ENCODE measurements at places on chromosomes 5 and 9.

GRCh38 chr9:125233678-125234077 lies 7.5 kb downstream of the HSPA5 start:
- no peak for DNase-seq

DNA sequence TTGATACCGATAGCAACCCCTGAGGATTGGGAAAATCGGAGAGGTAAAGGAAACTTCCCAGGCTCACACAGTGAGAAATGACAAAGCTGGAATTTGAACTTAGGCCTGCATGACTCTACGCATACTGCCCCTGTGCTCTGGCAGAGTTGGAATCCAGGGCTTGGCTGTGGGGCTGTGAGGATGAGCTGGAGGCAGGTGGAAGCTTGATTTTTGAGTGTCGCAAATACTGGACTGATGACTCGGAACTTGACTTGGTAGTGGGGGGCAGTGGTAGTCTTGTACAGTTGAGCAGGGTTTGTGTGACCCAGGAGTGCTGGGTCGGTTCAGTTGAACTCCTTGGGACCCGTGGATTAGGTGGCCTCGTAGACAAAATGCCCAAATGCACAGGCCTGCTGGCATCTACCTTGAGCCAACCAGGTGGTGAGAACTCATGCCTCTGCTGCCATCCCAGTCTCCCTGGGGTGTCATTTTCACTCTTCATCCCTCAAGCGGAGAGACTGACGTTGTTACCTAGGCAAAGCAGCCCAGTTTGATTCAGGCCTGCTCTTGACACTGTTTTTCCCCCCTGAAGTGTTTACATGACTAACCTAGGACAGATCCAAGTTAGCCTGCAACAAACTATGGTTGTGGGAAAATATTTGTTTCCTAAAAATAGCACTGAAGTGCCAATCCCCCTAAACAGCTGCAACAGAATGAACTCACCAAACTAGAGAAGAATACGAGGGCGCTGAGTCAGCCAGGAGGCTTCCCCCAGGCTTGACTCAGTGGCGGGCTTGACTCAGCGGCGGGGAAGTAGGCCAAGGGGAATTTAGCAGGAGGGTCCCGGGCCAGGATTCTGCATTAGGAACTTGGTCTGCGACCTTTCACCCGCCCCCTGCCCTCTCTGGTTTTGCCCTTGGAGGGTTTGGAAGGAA lies 45.7 kb upstream of the ORM1 start:
- no peak for DNase-seq

- DNase-seq, result no peak
These were observed 157.8 kb downstream of the KCTD16 start for GRCh38 chr5:144328494-144328893.

- no peak for DNase-seq
These were observed 4.3 kb downstream of the FYB1 start for GRCh38 chr5:39214912-39215709.

DNA sequence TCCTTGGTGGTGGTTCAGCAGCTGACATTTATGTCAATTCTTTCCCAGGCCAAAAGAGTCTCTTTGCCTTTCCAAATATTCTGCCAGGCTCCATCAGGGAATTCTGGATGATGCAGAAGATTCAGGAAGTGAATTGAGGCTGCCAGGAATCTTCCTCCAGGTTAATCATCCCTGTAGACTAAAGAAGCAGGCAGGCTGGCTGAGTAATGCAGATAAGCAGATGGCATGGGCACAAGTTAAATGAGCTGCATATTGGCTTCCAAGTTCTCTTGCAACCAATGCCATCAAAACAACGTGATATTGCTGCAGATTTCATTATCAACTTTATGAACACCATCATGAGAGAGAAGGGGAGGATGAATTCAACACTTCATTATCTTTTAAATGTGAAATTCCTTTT lies 324.5 kb downstream of the KCNN2 start:
- no peak for DNase-seq

GRCh38 chr5:179900206-179900605 lies 7.5 kb downstream of the TBC1D9B start:
- no peak for DNase-seq

DNA sequence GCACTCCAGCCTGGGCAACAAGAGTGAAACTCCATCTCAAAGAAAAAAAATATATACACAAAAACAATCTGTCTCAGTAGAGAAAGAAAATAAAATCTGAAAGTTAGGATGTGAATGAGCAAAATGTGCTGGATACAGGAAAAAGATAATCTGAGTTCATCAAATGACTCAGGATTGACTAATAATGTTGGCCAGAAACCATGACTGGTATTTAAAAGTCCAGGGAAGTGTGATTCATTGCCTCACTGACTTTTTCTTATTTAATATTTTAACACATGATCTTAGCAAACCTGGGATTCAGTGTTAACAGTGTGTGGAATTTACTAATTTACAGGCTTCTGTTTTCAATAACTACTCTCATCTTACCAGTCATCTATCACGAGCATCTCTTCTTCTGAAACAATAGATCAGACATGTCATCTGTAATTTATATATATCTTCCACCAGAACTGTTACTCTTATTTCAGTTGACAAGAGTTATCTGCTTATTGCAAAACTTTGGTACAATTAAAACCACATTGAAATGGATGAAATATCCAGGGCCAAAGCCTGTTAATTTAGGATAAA lies 256.7 kb downstream of the CDH12 start:
- DNase-seq, result no peak

DNA sequence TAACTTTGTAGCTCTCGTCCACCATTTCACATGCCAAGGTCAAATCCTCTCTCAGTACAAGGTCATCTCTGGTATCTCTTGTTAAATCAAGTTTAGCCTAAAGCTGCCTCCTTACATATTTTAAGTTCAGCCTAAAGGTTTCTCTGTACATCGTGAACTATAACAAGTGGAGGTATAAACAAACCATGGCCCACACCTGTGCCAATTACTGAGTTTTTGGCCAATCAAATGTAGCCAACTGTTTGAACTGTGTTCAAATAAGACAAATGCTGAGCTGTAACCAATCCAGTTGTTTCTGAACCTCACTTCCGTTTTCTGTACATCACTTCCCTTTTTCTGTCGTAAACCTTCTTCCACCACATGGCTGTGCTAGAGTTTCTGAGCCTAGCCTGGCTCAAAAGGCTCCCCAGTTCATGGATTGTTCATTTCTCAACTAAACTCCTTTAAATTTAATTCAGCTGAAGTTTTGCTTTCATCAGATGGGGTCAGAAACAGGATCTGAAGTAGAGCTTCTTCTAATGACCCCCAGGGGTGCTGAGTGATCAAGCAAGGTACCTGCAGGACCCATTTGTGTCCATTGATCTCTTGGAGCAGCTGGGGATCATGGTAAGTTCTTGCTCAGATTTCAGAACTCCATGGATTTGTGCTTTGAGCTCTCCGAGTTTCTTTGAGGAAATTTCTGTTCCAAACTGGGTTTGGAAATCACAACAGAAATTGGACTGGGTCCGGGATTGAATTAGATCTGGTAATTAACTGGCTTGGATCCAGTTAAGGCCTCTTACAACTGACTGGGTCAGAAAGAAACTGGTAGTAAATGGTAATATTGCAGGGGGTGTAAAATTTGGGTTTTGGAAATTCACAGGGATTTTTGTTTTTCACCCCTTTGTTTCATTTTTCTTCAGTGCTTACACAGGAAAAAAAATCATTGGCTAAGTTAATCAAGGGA lies 11.0 kb upstream of the NANS start:
- no peak for DNase-seq

DNA sequence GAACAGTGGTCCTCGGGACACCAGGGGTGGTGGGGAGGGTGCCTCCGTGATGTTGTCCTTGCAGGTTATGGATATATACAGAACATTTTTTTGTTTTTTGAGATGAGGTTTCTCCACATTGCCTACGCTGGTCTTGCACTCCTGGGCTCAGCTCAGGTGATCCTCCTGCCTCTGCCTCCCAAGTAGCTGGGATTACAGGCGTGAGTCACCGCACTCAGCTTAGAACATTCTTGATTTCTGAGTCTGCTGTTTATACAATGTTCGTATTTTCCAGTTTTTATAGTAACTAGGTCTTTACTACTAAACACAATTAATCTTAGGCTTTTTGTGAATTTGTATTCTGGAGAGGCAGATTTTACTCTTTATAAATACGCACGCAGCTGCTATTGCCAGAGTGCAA lies 6.0 kb downstream of the PMPCA start:
- no peak for DNase-seq
